Renal cortex interstitium (tissue), 15 donors: ENCODE measurements at places on chromosomes 6 and 20. TPM values are rescaled to one million over a fixed set of nuclear protein-coding genes. Genes with fewer than 3 reads are reported as not detected.

GRCh38 chr6:43506171-43506570, 4.0 kb downstream of the LRRC73 start:
- DNase-seq, result no peak

DNA sequence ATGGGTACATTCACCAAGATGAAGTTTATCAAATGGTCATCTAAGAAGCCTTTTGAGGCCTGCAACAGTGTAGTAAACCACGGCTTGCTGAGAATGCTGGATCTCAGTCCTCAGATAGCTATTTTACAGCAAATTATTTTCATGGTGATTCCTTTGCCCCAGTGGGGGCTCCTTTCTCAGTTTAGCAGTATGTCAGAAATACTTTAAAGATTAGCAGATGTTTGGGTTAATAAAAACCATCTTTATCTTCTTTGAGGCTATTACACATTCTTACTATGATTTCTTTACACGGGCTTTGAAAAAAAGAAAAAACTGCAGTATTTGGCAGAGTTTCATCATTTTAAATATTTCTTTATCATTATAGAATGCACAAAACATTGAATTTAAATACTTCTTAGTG, 10.7 kb downstream of the MYLIP start:
- no peak for DNase-seq

Gene TRIM38
- 9.4 TPM for polyA plus RNA-seq

DNA sequence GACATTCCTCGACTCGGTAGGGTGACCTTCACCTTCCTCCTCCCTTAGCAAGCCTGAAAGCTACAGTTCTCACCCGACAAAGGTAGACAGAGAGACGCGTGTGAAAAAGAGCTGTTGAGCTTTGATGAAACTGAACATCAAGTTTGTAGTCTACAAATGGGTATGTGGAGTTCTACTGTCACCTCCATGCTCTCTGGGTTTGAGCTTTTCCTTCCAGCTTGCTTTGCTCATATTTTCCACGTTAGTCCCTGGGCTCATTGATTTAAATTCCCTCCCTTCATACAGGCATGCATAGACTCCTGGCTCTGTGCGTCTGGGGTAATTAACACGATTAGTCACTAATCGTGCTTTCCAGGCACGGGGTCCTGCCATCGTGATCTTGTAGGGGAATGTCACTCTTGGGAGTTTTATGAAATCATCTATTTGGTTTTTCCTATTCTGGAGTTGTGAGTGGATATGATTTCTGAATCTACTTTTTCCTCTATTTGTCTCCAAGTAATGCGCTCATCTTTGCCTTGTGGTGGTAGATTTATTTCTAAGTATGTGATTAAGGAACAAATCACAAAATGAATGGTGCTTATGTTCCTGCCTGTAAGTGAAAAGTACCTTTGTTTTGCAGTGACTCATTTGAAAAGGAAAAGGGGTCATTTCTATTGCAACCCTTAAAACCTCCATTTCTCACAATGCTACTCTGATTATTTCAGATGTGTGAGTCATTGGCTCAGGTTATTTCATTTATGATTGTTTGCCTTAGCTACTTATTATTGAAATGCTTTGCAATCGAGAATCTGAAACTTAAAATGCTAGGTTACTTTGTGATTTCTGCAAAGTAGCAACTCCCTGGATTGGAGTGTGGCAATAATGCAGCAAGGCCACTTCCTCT, 154.6 kb downstream of the ZDHHC14 start:
- DNase-seq, result no peak

GRCh38 chr6:136656121-136656520, 105.9 kb upstream of the MAP7 start:
- no peak for DNase-seq

Gene PRSS16
- 0.45 TPM for polyA plus RNA-seq

DNA sequence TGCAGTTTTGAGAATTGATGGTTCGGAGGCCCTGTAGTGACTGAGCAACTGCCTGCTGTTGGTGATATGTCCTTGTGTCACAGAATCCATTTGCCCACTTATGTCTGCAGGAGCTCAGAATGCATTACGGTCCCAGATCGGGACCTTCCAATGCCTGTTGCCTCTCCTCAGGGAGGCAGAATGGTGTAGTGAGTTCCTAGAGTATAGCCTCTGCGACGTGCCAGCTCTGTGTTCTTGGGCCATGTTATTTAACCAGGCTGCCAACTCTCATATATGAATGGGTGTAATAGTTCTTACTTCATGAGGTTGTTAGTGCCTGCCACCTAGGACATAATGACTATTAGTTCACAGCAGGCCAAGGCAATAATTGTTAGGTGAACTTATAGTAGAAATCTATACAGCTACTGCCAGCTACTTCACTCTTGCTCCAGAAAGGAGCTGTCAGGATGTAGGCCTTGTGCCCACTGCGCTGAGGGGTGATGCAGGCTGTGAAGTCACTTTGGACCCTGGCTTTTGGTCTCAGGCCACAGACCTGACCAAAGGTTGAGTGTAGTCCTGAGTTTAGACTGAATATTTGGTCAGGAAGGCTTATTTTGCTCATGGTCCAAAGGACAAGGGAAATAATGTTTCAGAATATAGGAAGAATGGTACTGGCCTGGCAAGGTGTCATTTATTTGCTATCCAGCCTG, 82.1 kb downstream of the ASXL1 start:
- DNase-seq, result no peak

Gene ERMARD
- polyA plus RNA-seq, result 36.0 TPM

Gene PCSK2
- polyA plus RNA-seq, result 0.51 TPM

- no peak for DNase-seq
Measured at GRCh38 chr6:114068116-114068515, 97.2 kb upstream of the HDAC2 start.

DNA sequence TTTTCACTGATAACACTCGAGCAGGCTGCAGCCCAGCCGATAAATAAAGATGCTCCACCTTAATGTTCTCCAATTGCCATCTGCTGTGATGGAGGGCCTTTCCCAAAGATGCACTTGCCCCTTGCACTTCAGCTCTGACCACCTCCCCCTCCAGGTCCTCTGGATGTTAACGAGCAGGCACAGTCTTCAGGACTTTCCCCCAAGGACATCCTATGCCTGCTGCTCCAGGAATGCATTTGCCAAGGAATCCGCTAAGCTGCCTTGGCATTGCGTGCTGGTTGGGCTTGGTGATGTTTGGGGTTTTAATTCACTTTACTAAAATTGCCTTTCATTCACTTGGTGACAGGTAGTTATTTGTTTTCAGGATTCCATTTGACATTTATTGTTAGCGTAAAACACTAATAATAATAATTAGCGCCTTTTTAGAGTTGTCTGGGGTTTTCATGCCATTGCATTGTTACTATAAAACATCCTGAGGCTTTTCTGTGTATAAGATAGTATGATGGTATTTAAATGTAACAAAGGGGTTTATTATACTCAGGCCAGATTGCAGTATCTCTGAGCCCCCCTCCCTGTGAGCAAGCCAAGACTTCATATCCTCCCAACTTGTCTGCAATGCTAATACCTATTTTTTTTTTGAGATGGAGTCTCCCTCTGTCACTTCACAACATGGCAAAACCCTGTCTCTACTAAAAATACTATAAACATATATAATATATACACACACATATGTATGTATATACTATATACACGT, 66.7 kb upstream of the TSHZ2 start:
- DNase-seq, result no peak

Gene ULBP2
- 0.72 TPM for polyA plus RNA-seq

Gene ARMC2
- polyA plus RNA-seq, result 14.3 TPM

- no peak for DNase-seq
Measured at GRCh38 chr6:14875481-14876063, 370.3 kb upstream of the JARID2 start.

GRCh38 chr6:1424306-1424927, 35.0 kb downstream of the FOXF2 start:
- no peak for DNase-seq

Gene EFCAB8
- 0.09 TPM for polyA plus RNA-seq

DNA sequence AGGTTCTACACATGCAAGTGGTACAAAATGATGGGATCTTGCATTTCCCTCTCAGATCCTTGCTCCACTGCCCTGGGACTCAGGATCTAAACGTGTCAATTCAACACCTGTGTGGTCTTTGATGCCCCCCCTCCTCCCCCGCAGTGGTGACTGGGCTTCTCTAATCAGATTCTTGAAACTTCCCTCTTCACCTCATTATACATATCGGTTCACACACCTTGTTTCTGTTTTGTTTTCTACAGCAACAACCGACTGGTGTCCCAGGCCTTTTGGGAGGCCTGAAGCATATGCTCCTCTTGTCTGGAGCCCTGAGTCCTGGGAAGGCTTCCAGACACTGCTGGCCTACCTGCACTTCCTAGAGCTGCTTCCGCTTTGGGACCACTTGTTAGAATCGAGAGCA, 20.0 kb downstream of the SAMD3 start:
- no peak for DNase-seq

- DNase-seq, result no peak
Measured at GRCh38 chr20:49854190-49854875, 41.7 kb downstream of the SLC9A8 start.

Gene EBF4
- 31.8 TPM for polyA plus RNA-seq

Gene PDYN
- 0.46 TPM for polyA plus RNA-seq

Gene HMGCLL1
- polyA plus RNA-seq, result 2.5 TPM

Gene PABPC1L
- polyA plus RNA-seq, result 62.8 TPM

DNA sequence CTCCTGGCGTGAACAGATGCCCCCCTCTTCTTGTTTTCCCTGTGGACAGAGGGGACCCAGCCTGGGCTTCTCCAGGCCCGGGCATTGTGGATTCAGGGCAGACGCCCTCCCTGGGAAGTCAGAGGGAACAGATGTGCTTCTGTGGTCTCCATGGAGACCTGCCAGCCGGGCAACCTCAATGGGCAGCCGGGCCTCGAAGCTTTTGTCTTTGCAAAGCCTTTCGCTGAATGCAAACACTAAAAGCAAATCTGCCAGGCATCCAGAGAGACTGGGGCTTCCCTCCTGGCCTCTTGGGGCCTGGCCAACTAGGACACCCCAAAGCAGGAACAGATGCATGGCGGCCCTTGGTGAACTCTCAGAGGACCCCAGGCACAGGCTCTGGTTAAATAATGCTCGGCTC, 370.0 kb upstream of the SULF2 start:
- no peak for DNase-seq
